Activated CD8-positive, alpha-beta T cell treated with anti-CD3 and anti-CD28 coated beads for 36 hours (primary cell): ENCODE measurements at places on chromosomes 13 and 19. TPM values are rescaled to one million over a fixed set of nuclear protein-coding genes. Genes with fewer than 3 reads are reported as not detected.
A peak's percentile ranks its signal among the peaks of the same experiment; 100 is the strongest.

AMER2 gene
- not detected for total RNA-seq

DNA sequence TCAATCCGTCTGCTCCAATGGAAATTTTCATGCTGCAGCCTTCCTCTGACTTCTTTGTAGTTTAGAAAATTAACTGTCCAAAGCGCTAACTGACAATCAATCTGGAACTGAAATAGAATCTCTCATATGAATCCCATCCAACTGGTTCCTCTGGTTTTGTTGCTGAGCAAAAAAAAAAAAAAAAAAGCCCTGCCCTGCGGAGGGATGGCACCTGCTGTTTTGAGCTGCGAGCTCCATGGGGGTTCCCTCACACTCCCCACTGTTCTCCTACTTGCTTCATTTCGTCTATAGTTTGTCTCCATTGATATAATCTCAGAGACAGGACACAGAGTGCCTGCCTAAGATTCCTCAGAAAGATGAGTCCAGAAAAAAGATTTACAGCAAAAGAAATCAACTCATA lies 33.4 kb downstream of the FAAP24 start:
- no peaks in the 10 kb centered on the region for H3K27me3 ChIP-seq
- H3K4me3 ChIP-seq, result no peak overlapping the region
- DNase-seq, result no peak
- no peaks in the 10 kb centered on the region for H3K36me3 ChIP-seq

GRCh38 chr19:17327068-17327653 lies 7.5 kb downstream of the ANO8 start:
- no peak for DNase-seq
- H3K4me1 ChIP-seq, result peaks cover 10% of the 10 kb centered on the region
- H3K36me3 ChIP-seq, result peaks cover 5% of the 10 kb centered on the region
- H3K27ac ChIP-seq, result no peak overlapping the region
- H3K4me3 ChIP-seq, result no peak overlapping the region

GRCh38 chr19:16627928-16628182 lies 149 bp downstream of the MED26 start:
- peaks cover 47% of the 10 kb centered on the region for H3K4me1 ChIP-seq
- peaks cover 50% of the 10 kb centered on the region for H3K36me3 ChIP-seq
- peak overlapping the region; percentile 93 for H3K4me3 ChIP-seq
- H3K27me3 ChIP-seq, result no peaks in the 10 kb centered on the region
- DNase-seq, result no peak

DNA sequence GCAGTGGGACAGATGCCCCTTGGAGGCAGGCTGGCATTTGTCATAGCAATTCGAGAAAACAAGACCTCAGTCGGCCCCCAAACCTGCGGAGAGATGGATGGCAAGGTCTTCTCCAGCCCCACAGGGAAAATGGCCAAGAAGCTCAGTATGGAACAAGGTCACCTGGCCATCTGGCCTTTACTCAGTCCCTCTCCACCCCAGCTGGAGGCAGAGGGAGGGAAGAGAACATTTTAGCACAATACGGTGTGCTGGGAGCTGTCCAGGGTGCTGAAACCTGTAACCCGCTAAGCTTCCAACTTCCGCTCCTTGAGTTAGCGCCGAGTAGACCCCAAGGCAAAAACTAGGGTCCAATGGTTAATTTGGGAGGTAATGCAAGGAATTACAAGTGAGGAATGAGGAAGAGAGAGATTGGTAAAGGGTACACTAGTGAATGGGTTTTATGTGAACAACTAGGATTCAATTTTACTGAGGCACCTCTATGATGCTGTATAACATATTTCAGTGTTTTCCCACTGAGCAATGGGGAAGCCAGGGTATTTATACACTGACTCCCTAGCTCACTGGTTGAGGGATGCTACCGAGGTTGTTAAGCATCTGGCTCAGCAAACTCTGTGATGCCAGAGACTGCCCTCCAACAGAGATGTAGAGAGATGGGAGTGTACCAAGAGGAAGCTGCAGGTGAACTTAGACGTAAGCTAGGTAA lies 64.3 kb downstream of the CACNA1A start:
- H3K4me1 ChIP-seq, result no peaks in the 10 kb centered on the region
- no peaks in the 10 kb centered on the region for H3K36me3 ChIP-seq
- H3K27me3 ChIP-seq, result peaks cover 6% of the 10 kb centered on the region
- H3K4me3 ChIP-seq, result no peak overlapping the region

ZNF415 gene
- 3.7 TPM for total RNA-seq

- H3K36me3 ChIP-seq, result peaks cover 28% of the 10 kb centered on the region
- H3K27ac ChIP-seq, result no peak overlapping the region
- no peak for DNase-seq
- H3K4me1 ChIP-seq, result peaks cover 4% of the 10 kb centered on the region
Observed at GRCh38 chr13:20812890-20813289, 39.1 kb upstream of the EEF1AKMT1 start.

GPR18 gene
- total RNA-seq, result 11.6 TPM

DNA sequence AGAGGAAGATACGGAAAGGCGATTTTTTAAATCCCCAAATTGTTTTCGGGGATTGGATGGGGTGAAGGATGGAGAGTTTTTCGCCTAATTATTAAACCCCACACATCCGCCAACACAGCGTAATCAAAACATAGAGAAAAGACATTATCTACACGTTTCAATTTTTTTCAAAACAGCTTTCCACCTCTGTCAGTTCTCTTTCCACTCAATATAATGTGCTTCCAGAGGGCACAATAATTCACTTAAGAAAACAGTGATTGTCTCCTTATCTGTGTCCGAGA lies 435 bp upstream of the OBI1 start:
- peak overlapping the region; percentile 95 for H3K27ac ChIP-seq
- no peaks in the 10 kb centered on the region for H3K27me3 ChIP-seq
- DNase-seq, result no peak
- peaks cover 38% of the 10 kb centered on the region for H3K4me1 ChIP-seq
- H3K4me3 ChIP-seq, result peak overlapping the region; percentile 86

- H3K36me3 ChIP-seq, result peaks cover 4% of the 10 kb centered on the region
- peaks cover 12% of the 10 kb centered on the region for H3K27me3 ChIP-seq
- H3K27ac ChIP-seq, result no peak overlapping the region
- DNase-seq, result no peak
- H3K4me3 ChIP-seq, result peak overlapping the region; percentile 73
Observed at GRCh38 chr19:32676186-32676894, 692 bp downstream of the RGS9BP start.

DNA sequence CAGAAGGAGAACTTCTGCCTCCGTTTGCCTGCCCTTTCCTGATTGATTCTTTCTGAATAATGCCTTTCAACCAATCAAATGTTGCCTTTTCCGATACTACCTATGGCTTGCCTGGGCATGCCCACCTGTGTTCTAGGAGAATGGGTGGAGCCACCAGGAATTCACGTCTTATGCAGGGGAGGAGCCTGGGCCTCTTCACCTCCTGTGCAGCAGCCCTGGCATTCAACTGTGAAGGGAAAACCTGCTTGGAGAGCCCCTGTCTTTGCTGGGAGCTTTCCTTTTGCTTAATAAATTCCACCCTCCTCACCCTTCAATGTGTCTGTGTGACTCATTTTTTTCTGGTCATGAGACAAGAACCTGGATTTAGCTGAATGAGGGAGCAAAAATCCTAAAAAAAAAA lies 730.7 kb downstream of the UQCRFS1 start:
- no peaks in the 10 kb centered on the region for H3K27me3 ChIP-seq
- H3K4me1 ChIP-seq, result peaks cover 3% of the 10 kb centered on the region
- no peaks in the 10 kb centered on the region for H3K36me3 ChIP-seq
- H3K27ac ChIP-seq, result no peak overlapping the region
- no peak for DNase-seq

DNA sequence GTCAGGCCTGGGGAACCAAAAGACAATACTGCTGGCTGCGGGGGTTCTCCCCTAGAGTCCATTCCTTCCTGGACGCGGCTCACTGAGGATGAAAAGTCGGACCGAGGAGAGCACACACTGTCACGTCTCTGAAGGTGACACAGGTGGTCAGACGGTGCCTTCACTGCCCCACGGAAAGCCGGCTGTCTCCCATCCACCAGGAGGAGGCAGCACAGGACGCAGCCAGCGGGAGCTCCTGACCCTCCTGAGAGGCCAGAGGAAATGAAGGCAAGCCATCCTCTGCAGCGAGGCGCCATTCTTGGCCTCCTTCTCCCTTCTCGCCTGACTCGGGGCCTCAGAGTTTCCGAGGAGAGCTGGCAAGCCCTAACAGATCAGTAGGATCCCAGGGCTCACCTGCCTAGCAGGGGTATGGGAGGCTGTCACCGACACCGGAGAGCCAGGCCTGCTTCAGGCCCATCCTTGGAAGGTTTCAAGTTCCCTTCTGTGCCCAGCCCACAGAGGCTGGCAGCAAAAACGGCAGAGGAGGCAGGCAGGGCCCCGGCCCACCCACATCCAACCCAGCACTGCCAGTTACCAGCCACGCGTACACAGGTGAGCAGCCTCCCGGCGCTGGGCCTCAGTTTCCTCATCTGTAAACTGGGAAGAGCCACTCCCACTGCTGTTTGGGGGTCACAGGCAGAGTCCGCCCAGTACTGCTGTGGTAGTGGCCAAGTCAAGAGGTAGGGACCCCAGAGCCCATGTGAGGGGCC lies 4.5 kb downstream of the REXO1 start:
- H3K36me3 ChIP-seq, result peaks cover 9% of the 10 kb centered on the region
- no peak overlapping the region for H3K27ac ChIP-seq
- no peak overlapping the region for H3K4me3 ChIP-seq
- H3K27me3 ChIP-seq, result no peaks in the 10 kb centered on the region
- DNase-seq, result no peak
- peaks cover 50% of the 10 kb centered on the region for H3K4me1 ChIP-seq

KEAP1 gene
- 44.7 TPM for total RNA-seq

KCNC3 gene
- 0.81 TPM for total RNA-seq

ZFR2 gene
- total RNA-seq, result 0.23 TPM

GRCh38 chr19:16213076-16213475 lies 15.4 kb downstream of the AP1M1 start:
- no peak for DNase-seq
- H3K27ac ChIP-seq, result peak overlapping the region; percentile 66
- H3K27me3 ChIP-seq, result no peaks in the 10 kb centered on the region
- peak overlapping the region; percentile 31 for H3K4me3 ChIP-seq

HS6ST3 gene
- not detected for total RNA-seq

DIRAS1 gene
- total RNA-seq, result not detected
